Activated CD4-positive, alpha-beta T cell treated with anti-CD3 and anti-CD28 coated beads, Interleukin-2, amount 50 U/mL, for 24 hours (primary cell): ENCODE measurements at places on chromosomes 5 and 9.

DNA sequence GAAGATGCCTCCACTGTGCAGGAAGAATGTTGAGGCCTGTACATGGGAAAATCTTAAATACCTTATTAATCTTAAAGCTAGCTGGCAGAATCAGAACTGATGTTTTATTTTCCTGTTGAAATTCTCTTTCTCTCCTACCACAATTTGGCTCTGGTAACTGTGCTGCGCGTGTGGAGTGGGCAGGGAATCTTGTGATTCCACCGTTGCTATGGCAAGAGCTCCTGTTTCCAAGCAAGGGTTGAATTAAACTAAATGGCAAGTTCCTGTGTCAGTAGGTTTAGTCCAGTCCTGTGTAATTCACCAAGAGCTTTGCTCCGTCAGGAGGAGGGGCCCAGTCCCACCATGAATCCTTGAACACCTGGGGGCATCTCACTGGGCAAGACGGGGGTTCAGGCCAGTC lies 36.4 kb downstream of the NXNL2 start:
- no peak for DNase-seq

DNA sequence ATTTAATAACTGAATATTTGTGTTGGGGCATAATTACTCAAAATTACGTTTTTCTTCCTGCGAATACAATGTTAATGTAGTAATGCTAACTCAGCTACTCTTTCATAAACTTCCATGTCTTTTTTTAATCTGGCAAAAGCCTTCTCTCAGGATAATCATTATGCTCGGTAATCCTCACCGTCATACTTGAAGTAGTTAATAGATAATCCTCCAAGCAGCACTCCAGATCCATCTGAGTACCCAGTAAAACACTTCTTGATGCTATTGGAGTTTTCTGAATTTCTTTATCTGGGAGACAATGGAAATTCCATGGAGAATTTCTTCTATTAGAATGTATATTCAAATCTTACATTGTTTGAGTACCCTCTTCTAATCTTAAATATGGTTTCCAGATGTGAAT lies 34.3 kb downstream of the PARP8 start:
- DNase-seq = no peak

DNA sequence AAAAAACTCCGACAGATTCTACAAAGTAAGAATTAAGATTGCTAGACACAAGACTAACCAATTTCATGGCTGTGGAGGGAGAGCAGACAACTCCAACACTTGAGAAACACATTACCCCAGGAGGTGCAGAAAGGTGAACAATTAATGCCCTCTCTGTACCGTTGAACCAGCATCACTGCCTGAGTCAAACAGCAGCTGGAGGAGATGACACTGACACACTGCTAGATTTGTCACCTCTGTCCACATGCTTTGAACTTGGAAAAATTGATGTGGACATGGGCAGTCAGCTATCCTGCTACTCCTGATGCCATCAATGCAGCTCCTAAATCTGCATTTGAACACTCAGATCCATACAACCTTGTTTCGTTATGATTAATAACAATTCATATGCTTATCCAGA lies 51.7 kb downstream of the GPBP1 start:
- DNase-seq = no peak

- DNase-seq = no peak
Observed at GRCh38 chr5:22734907-22735306, 118.2 kb downstream of the CDH12 start.

GRCh38 chr9:93709600-93710369 lies 133.4 kb downstream of the PHF2 start:
- DNase-seq = no peak

- DNase-seq = no peak
Observed at GRCh38 chr9:96611302-96611701, 8.3 kb downstream of the CDC14B start.

GRCh38 chr5:158086856-158087255 lies 227.9 kb upstream of the CLINT1 start:
- no peak for DNase-seq

- no peak for DNase-seq
Observed at GRCh38 chr5:145874765-145875164, 2.0 kb upstream of the GRXCR2 start.

DNA sequence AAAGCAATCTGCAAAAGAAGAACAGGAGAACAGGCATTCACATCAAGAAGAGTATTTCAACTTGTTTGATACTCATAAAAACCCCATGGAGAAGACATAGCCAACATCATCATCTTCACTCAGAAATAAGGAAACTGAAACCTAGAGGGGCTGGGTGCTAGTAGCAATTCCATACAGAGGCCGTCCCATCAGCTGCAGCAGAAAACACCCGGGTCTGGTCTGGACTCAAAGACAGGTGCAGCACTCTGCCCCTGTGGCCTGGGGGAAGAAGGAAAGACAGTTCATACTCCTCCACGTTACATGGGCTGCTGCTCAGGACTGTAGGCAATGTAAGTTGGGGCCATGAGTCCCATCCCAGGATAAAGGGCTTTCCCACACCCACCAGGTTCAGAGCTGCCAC lies 11.6 kb downstream of the GZMA start:
- no peak for DNase-seq

GRCh38 chr5:156135531-156135930 lies 191.4 kb upstream of the SGCD start:
- DNase-seq = no peak

DNA sequence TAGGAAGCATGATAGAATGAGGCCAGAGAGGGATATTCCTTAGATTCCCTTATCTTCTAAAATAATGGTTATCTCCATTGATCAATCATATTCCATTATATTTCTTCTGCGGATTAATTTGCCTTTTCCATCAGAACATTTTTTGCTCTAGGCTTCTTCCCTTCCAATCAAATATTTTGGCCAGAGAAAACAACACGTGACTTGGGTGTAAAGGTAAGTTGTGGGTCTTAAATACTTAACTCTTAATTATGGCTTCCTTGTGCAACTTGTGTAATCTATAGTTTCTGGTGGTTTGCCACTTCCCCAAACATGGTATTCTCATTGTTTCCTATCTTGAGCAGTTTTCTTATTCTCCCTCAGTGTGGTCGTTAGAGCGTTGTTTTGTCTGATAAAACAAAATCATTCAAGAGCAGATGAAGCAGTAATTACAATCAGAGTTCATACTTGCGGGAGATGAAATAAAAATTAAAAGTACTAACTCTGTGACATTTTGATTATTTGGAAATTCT lies 889.3 kb downstream of the MAT2B start:
- DNase-seq = no peak

DNA sequence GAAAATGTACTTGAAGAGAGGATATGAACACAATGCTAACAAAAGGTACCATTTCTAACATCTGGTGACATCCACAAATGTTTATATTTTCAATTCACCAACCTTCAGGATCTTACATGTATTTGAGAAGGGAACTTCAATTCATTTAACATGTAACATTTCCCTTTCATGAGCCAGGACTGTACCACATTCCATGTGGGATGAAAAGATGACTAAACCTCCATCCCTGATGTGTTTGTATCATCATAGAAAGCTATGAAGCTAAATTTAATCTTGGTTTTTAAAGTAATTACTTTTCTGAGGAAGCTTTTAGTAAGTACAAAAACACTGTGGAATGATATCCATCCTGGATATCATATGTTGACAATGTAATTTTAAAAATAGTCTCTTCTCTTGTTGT lies 78.2 kb upstream of the GNA14 start:
- DNase-seq = no peak

DNA sequence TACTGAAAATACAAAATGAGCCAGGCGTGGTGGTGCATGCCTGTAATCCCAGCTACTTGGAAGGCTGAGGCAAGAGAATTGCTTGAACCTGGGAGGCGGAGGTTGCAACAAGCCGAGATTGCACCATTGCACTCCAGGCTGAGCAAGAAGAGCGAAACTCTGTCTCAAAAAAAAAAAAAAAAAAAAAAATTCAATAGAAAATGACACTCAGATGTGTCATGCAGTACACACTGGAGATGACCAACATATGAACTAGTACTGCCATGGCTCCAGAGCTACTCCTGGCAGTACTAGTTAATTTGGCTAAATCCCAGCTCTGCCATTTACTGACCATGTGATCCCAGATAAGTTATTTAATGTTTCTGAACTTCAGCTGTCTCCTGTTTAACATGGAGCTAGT lies 7.3 kb downstream of the ATOX1 start:
- DNase-seq = no peak

DNA sequence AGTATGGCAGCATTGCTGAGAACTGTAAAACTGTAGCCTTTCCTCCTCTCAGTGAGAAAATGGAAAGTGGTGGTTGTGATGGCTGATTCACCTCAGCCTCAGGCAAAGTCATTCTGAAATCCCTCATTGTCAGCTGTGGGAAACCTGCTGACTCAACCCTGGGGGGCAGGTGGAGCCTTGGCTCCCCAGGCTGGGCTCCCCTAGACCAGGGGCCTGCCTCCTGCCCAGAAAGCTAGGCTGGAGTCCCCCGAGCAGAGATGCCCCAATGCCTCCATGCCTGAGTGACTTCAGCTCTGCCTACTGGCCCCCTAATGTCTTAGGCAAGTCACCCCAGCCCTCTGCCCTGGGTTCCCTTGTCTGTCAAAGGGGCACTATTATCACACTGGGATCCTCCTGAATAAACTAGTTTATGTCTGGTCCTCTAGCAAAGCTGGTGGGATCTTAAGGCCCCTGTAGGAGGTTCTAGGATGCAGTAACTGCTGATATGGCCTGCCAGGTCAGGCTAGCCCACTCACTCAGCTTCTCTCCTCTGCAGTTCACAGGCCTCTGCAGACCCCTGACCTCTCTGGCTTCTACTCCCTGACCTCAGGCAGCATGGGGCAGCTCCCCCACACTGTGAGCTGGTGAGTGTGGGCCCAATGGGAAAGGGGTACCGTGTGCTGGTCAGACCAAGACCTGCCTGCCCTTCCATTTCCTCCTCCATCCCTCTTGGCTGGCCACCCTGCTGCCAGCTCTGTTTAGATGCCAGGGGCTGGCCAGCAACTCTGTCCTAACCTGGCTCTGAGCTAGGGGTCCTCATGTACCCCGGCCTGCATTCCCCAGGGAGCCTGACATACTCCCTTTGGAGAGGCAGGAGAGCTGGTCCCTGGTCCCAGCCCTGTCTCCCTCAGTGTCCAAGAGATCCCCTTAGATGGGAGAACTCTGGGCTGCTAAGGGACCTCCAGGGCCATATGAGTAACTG lies 24.2 kb downstream of the TCF7 start:
- no peak for DNase-seq

- no peak for DNase-seq
Observed at GRCh38 chr9:115208501-115208900, 90.5 kb upstream of the TNC start.

DNA sequence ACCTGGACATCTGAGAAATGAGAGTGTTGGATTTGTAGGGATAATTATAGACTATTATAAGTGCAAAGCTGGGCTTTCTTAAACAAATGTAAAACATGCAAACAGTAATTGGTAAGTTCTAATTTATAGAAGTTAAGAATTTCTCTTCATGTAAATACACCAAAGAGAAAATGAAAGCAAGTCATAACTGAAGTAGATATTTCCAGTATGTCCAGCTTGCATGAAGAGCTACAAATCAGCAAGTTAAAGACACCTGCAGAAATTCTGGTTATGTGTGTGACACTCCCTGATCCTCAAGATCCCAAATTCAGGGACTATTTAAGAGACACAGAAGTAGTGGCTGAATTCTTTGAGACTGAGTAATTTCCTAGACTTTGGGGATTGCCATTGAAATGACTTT lies 308.9 kb downstream of the TLE4 start:
- no peak for DNase-seq

DNA sequence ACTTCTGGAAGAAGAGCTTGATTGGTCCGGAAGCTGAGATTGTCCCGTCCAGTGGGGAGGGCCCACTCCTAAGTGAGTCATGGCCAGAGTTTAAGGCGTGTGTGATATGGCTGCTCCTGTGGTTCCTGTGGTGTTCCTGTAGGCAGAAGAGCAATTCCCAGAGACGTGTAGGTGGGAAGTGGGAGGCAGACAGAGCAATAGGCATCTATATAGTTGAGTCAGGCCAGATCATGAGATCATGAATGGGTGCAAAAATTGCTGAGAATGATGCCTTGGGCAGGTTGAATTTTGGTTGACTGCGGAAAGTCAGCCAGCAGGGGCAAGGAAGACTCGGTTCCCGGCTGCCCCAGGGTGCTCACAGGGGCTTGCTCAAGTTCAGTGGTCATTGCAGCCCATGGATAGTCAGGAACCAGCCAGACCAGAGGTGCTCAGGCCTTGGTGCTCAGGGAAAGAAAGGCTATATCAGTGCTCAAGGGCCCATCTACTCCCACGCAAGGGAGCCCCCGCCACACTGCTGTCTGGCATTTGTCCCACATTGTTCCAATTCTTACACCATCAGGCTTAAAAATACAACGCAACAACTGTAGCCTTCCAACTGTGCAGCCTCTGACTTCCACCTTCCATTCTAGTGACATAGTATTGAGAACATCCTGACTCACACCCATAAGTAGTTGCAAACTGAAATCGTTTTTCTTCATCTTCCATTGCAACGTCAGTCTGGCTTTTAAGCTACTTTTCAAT lies 21.0 kb upstream of the GSN start:
- DNase-seq = no peak

GRCh38 chr5:6803981-6804550 lies 90.8 kb downstream of the TENT4A start:
- DNase-seq = no peak

GRCh38 chr9:691825-692400 lies 149.6 kb upstream of the DMRT1 start:
- no peak for DNase-seq

DNA sequence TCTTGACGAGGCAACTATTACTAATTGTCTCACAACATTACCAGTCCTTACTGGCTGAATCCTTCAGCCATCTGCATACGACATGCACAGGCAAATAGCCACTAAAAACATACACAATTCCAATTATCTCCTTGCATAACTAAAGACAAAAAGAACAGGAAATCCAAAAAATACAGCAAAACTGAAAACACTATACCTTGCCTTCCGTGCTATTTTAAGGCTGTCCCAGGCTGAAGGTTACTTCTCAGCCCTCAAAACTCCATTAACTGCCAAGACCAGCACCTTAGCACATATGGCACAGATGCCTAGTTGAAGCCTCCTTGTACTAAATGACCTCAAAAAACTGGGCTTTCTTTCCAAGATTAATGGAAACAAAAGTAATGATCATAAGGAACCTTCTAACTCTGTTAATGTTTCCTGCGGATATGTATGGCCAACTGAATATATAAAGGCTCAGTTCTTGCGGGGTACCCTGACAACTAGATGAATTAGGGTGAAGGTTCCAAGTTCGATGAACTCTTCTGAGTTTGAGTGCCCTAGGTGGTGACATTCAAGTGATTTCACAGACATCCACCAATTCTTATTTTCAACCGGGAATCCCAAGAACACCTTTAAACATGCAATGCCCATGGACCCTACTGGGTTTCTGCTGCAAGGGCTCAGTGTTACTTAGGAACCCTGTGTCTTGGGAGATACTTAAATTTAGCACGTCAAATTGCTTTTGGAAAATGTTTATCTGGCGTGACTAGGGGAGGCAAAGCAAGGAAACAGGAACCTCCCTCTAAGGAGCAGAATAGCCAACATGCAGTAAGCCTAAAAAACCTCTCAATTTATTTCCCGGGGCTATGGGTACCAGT lies 455.3 kb downstream of the RAB3C start:
- no peak for DNase-seq
